Activated T-helper 1 cell treated with anti-CD3 and anti-CD28 coated beads, Interleukin-12 subunit alpha, Interleukin-12 subunit beta, Interleukin-2, Interleukin-4 antibody, amounts not matched to agents 30 ng/mL and 10 ng/mL and 1 ng/mL, durations not matched to agents 14 hours and 24 hours and 36 hours (primary cell): ENCODE measurements at places on chromosomes 11 and 22. TPM values are rescaled to one million over a fixed set of nuclear protein-coding genes. Genes with fewer than 3 reads are reported as not detected.

GRCh38 chr11:3738241-3738640 lies 59.1 kb downstream of the NUP98 start:
- no peak for DNase-seq

The MGAT3 gene
- total RNA-seq = 1.2 TPM in 2 replicates

GRCh38 chr22:40624770-40625169 lies 11.7 kb downstream of the MRTFA start:
- no peak for DNase-seq

DNA sequence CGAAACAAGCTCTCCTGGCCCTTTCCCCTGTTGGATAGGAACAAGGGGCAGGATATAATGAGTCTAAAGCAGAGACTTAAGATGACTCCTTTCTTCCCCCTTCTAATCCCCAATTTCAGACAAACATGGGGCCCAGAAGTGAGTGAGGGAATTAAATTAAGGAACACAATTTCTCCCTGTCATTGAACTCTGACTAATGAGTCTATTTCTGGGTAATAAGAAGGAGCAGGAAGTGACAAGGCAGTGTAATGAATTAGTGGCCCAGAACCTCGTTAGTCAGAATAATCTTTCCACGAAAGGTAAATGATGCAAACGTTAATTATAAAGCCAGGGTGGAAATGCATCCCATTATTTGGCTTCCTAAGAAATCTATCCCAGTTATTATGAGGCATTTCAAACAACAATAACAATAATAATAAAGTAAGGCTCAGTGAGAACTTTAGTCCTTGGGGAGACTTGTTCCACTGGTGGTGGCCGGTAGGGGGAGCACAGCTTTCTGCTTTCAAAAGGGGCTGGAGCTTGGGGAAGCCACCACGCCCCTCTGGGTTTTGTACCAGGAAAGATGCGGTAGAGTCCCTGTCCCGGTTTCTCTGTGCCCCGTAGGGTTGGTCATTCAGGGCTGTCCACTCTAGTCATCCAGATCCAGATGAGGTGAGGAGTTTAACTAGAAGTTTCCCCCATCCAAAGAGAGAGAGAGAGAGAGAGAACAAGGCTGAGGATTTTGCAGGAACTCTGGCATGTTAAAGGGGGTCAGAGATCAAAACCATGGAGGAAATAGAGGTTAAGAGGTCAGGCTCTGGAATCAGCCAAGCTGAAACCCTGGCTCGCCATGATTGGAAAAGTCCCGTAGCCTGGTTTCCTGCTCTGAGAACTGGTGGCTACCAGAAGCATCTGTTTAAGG lies 298.3 kb downstream of the NTM start:
- DNase-seq = no peak

DNA sequence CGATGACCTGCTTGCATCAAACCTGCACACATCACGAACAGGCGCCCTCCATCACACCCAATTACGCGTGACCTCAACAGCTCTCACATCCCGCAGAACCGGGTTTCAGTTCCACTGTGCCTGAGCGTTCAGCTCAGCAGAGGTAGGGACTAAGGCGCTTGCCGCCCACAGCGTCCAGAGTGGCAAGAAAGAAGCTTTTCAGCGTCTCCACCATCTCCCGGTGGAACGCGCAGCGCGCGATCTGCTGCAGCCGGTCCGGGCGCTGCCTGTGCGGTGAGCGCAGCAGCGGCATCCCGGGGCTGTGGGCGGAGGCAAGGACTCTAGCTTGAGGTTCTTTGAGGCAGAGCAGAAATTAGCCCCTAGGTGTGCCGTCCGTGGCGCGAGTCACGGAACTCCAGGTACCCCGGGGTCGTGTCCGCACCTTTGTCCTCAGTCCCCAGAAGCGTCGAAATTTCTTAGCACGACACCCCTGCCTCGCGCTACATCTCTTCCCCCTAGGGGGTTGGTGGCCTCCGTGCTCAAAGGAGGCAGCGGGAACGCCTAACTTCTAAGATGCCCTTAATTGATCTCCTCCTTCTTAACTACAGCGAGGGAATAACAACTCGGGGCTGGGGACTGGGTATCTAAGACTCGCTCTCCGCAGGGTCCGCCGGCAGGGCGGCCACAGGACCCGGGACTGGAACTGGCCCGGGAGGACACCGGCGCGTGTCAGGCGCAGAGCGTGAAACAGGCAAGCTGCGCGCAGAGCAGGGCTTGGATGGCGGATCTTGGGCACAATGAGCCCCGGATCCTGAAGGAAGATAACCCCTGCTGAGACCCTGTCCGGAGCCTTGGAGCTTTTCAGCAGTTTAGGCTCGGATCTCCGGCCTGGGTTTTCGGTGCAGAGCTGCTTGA lies 1.7 kb upstream of the CALCA start:
- no peak for DNase-seq

DNA sequence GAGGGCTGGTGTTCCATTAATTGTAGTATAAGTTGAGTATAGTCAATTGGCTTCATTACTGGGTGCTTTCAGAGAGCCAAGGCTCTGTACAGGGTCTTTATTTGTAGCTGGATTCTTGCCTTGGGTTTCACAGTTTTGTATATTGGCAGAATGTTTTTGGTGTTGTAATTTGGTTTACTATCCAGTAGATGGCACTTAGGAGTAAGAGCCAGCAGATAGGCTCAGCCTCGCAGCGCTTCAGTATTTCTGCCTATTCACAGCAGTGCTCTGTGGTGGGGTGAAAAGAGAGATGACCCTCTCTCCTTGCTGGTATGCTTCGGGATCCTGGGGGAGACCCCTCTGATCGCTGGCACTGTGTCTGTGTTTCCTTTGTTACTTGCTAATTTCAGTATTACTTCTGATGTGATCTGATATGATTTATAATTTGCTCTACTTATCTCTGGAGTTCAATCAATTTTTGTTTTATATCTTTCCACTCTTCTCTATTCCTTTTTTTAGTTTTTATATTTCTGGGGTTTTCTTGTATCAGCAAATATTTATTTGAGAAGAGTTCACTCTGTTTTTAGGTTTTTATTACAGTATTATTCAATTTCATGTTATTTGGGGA lies 52.2 kb downstream of the ANO5 start:
- DNase-seq = peak; percentile 0

The RAB38 gene
- total RNA-seq = 2.0 and 2.8 TPM in 2 replicates

- no peak for DNase-seq
Measured at GRCh38 chr11:111456086-111456858, 55.9 kb downstream of the BTG4 start.

- DNase-seq = no peak
Measured at GRCh38 chr11:58979222-58979621, 39.9 kb downstream of the GLYATL1 start.

The TMA7B gene
- 1.3 and 1.7 TPM in 2 replicates for total RNA-seq

GRCh38 chr11:117513666-117514065 lies 186.0 kb downstream of the CEP164 start:
- no peak for DNase-seq

GRCh38 chr11:86372586-86372985 lies 2.1 kb upstream of the CCDC81 start:
- no peak for DNase-seq

DNA sequence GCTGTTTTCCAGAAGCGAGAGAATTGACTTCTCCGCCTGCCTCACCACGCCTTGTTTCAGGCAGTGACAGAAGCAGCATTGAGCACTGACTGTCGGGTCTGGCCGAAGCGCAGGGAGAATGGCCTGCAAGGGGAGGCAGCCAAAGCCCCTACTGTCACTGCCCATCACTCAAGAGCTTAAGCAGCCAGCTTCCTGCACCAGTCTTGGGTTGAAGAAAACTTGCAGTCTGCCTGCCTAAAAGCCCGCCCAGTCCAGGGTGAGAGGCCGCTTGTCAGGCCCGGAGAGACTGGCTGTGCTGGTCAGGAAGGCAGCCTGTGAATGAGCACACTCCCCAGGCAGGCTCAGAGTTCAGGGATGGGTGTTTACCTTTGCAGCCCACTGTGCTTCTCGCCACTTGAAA lies 108.3 kb downstream of the PKNOX2 start:
- no peak for DNase-seq

DNA sequence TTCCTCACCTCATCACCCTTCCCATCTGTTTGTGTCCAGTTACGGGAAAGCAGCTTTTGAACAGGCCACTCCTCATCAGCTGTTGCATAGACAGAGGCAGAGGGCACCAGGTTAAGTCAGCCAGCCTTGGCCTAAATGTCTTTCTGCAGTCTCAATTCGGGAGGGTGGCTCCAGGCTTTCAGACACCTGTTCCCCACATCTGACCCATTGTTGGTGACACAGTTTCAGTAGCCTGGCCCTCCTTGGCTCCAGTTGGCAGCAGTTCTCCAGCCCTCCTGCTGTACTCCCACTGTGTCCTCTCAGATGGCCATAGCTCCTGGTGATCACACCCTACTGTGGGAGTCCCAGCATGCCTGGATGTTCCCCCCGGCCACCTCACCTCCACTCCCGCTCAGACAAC lies 70.8 kb upstream of the MYOD1 start:
- no peak for DNase-seq

GRCh38 chr11:113351480-113351879 lies 36.1 kb upstream of the ANKK1 start:
- DNase-seq = no peak

The CALCA gene
- not detected in 2 replicates for total RNA-seq

- no peak for DNase-seq
Measured at GRCh38 chr11:18731441-18731840, 5.5 kb upstream of the IGSF22 start.
